ENCODE measurements at places on chromosomes 12 and 14. TPM values are rescaled to one million over a fixed set of nuclear protein-coding genes. Genes with fewer than 3 reads are reported as not detected.

Gene SYCP3
- not detected for total RNA-seq

DNA sequence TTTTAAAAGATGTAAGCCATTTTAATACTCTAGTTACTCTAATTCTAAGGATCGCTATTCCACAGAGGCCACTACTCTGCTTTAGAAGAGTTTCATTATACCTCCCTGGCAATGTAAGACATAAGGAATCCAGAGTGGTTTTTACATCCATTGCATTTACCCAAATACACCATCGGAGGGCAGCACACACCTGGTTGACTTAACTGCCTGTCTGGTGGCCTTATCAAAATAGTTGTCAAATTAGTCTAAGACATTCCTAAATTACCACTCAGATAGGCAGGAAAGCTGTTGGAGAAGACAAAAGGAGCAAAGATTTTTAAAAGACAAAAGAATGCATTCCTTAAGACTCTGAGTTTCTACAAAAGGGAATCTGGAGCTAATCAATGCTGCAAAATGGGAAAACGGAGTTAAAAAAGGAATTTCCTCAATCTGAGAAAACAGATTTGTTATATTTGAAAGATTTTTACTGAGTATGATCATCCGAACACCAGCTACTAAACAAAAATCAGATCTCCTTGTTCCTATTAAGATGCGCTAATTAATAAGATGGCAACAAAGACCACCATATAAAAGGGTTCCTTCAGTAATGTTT lies 33.8 kb upstream of the FGD4 start:
- H3K4me3 ChIP-seq, result no peak overlapping the region
- H3K4me1 ChIP-seq, result peaks cover 4% of the 10 kb centered on the region
- no peaks in the 10 kb centered on the region for H3K27me3 ChIP-seq

Gene CLEC4A
- 1.1 TPM for total RNA-seq

DNA sequence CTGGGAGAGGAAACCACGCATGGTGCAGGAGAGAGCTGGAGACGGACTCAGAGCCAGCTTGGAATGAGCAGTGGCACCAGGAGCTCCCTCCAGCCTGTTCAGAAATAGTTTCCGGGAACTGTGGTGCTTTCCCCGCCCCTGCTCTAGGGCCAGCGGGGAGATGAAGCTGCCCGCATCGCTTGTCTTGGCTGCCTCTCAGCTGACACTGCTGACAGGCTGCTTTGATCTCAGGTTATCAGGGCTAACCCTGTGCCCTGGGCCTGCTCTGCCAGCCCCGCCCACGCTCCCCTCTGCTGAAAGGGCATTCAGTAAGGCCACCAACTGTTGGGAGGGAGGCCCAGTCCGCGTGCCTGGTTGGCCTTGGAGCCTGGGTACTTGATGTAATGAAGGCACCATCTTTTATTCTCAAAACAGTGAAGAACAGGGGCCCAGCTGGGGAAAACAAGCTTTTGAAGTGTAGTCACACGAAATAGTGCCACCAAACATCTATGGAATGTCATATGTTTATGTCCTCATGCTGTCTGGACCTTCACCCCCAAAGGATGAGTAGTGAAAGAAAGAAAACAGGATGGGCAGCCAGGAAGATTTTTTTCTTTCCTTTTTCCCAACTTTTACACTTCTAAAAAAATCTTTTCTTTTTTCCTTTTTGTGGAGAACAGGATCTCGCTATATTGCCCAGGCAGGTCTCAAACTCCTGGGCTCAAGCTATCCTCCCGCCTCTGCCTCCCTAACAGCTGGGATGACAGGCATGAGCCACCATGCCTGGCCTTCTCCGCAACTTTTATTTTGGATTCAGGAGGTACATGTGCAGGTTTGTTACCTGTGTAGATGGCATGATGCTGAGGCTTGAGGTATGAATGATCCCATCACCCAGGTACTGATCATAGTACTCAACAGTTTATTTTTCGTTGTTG lies 115.9 kb upstream of the TBX3 start:
- no peak overlapping the region for H3K4me3 ChIP-seq
- peaks cover 11% of the 10 kb centered on the region for H3K4me1 ChIP-seq
- H3K36me3 ChIP-seq, result no peaks in the 10 kb centered on the region
- no peak for DNase-seq

- DNase-seq, result no peak
- peaks cover 43% of the 10 kb centered on the region for H3K27me3 ChIP-seq
- H3K27ac ChIP-seq, result no peak overlapping the region
- no peaks in the 10 kb centered on the region for H3K36me3 ChIP-seq
Measured at GRCh38 chr14:90161129-90161528, 95.2 kb upstream of the PSMC1 start.

Gene FZD10
- 0.40 TPM for total RNA-seq

- no peaks in the 10 kb centered on the region for H3K36me3 ChIP-seq
- no peak for DNase-seq
- H3K4me1 ChIP-seq, result peaks cover 7% of the 10 kb centered on the region
- no peak overlapping the region for H3K4me3 ChIP-seq
- no peak overlapping the region for H3K27ac ChIP-seq
Measured at GRCh38 chr12:120659151-120659525, 18.7 kb downstream of the CABP1 start.

Measured in chondrocyte (in vitro differentiated cells).